ENCODE measurements at places on chromosomes 16 and 17.

DNA sequence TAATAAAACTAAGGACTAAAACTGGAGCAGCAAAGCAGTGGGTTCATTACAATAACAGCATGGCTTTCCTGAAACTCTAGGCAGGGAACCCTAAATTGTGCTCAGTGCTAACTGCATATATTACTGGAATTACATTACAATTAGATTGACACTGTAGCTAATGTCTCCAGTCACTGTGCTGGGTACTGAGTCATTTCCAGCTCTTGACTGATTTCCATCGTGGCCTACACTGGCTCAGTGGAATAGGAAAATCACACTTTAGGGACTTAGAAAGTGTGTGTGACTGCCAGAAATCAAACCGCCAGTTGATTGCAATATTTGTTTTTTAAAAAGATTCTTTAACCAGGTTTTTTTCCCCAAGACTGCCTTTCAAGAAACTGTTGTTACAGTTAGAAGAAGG lies 1447.4 kb upstream of the GOT2 start:
- DNase-seq, result no peak

DNA sequence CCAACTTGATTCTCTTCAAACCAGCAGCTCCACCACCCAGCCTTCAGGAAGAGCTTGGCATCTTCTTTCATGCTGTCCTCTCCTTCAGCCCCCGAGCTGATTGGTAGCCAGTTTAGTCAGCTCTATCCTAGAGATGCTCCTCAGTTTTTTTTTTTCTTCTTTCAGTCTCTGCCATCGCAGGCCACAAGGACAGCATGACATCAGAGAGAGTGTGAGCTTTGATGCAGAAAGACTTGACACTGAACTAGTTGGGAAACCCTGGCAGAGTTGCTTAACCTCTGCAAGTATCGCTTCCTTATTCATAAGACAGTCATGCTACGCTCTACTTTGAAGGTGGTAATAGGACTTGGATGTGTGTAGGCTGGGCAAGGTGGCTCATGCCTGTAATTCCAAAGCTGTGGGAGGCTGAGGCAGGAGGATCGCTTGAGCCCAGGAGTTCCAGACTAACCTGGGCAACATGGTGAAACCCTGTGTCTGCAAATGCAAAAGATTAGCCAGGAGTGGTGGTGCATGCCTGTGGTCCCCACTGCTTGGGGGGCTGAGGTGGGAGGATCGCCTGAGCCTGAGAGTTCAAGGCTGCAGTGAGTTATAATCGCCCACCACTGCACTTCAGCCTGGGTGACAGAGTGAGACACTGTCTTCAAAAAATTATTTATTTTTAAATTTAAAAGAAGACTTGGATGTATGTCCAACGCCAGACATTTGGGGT lies 2.6 kb downstream of the CD300LB start:
- no peak for DNase-seq

DNA sequence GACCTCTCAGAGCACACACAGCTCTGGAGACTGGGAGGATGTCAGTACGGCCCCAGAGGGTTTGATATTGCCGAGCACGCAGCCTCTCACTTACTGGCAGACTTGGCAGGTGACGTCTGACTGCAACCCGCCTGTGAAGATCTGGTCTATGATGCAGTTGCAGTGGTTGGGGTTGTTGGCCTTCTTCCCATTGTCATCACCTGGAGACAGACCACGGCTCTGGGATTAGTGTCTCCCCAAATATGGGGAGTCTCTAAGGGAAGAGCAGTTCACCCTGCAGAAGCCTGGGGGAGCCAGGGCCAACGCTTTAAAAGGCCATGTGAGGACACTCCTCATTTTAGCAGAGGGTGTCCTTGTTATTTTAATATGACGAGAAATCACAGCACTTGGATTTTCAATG lies 30.1 kb downstream of the USP22 start:
- DNase-seq, result no peak

DNA sequence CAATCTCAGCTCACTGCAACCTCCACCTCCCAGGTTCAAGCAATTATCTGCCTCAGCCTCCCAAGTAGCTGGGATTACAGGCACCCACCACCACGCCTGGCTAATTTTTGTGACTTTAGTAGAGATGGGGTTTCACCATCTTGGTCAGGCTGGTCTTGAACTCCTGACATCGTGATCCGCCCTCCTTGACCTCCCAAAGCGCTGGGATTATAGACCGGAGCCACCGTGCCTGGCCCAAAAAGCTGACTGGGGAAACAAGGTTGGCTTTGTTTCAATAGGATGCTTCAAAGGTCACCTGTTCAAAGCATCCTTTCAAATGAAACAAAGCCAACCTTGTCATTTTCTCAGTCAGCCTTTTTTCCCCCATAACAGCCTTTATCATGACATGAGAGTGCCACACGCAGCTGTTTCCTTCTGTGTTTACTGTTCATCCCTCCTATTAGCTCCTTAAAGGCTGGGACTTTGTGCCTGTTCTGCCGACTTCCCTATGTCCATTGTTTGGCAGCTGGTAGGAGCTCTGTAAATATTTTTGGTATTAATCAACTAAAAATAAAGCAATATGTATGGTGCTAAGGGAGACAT lies 51.1 kb downstream of the ADAMTS18 start:
- DNase-seq, result no peak

GRCh38 chr16:68064791-68065365 lies 20.3 kb upstream of the NFATC3 start:
- DNase-seq, result no peak

DNA sequence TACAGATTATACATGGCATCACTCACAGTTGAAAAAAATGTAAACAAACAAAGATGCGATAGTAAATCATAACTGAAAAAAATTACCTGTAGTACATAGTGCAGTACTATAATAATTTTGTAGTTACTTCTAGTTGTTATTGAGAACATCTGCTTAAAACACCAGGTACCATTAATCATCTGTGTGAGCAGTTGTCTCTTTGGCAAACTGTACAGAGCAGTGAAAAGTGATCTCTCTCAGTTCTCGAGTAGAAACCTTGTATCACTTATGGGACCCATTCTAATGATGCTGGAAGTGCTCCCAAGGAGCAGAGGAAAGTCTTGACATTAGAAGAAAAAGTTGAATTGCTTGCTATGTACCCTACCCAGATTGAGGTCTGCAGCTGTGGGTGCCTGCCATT lies 8.9 kb upstream of the TENT4B start:
- DNase-seq, result no peak

DNA sequence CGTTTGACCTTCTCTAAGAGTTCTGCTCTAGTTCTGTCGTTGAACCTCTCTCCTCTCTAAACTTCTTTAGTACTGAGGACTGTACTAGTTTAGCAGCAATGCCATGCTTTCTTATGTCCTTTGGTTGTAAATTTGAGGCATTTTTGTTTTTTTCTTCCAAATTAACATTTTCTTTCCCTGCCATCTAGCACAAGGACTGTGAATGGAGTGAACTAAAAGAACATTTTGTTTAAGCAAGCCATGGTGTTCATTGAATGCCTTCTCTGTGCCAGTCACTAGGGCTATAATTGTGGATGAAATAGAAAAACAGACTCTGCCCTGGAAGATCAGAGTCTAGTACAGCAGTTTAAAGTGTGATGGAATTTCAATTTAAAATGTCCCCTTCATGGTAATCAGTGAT lies 137.9 kb downstream of the FTO start:
- DNase-seq, result no peak

DNA sequence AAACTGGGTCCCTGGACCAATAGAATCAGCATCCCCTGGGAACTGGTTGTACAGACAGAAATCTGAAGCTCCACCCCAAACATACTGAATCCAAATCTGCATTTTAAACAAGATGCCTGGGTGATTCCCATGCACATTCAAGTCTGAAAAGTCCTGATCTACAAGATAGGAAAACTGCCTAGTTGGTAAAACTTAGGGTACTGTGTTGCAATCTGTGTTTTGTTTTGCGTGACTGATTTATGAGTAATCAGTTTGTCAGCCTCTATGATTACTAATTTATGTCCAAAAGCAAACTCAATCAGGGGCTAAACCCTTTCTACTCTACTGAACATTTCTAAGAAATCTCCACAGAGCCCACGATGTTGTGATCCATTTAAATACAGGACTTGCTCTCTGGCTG lies 103.8 kb downstream of the YPEL2 start:
- no peak for DNase-seq

GRCh38 chr16:3475604-3476375 lies 19.5 kb downstream of the C16orf90 start:
- DNase-seq, result no peak

DNA sequence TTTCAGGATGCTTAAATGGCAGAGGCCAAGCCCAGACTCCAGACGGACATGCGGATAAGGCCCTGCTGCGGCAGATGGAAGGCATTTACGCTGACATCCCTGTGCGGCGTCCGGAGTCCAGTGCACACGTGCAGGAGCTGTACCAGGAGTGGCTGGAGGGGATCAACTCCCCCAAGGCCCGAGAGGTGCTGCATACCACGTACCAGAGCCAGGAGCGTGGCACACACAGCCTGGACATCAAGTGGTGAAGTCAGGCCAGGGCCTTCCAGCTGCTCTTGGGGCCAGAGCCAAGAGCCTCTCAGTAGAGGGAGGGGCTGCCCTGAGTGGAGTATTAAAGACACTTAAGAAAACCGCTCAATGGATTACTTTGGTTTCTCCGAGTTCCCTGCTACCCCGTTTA lies 29.4 kb downstream of the NARF start:
- no peak for DNase-seq

GRCh38 chr16:11360641-11361373 lies 15.5 kb downstream of the RMI2 start:
- DNase-seq, result no peak

GRCh38 chr17:43988301-43988700 lies 16.1 kb upstream of the NAGS start:
- DNase-seq, result no peak
